H9 (cell line): ENCODE measurements at places on chromosomes 7 and 10.

- DNase-seq, result no peak
Measured at GRCh38 chr10:31288001-31288400, 31.0 kb upstream of the ZEB1 start.

GRCh38 chr7:6650086-6650485 lies 13.0 kb downstream of the ZNF316 start:
- DNase-seq, result no peak

DNA sequence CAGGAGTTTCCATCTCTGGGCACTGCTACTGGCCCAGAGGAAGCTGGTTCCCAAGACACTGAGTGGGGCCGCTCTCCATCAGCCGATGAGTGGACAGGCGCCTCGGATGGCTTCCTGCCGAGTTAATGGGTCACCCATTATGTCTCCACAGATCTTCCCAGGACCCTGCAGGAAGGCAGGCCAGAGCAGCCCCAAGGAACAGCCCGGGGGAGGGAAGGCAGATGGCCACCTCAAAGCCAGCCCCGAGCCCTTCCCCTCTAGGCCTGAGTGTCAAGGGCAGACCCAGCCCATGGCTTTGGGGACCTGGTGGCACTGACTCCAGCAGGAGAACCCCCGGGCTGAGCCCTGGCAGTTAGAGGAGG lies 3.4 kb upstream of the LFNG start:
- DNase-seq, result no peak

- no peak for DNase-seq
Measured at GRCh38 chr10:102799691-102800471, 37.3 kb downstream of the CYP17A1 start.

- no peak for DNase-seq
Measured at GRCh38 chr10:93319096-93319495, 163.0 kb downstream of the MYOF start.

DNA sequence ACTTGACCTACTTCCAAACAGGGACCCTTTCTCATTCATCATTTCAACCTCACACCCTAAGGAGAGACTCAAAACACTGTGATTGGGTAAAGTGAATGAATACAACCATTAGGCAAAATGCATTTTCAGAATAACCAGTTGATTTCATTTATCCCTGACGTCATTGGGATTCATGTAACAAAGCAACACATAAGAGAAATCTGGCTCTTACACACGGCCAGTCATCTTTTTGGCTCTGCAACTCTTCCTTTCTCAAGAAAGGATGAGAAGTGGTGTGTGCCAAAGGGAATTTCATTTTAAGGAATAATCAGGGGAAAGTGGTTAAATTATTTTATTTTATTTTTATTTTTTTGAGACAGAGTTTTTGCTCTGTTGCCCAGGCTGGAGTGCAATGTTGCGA lies 83.1 kb downstream of the CPVL start:
- no peak for DNase-seq

DNA sequence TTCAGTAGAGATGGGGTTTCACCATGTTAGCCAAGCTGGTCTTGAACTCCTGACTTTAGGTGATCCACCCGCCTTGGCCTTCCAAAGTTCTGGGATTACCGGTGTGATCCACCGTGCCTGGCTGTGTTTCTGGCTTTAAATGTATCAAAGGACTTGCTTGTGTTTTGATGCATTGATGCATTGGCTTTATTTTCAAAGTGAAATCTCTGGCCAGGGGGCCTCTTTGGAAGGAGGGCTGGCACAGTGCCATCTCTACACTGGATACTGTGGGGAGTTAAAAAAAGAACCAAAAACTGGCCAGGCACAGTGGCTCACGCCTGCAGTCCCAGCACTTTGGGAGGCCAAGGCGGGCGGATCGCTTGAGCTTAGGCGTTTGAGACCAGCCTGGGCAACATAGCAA lies 16.0 kb downstream of the MNX1 start:
- no peak for DNase-seq

DNA sequence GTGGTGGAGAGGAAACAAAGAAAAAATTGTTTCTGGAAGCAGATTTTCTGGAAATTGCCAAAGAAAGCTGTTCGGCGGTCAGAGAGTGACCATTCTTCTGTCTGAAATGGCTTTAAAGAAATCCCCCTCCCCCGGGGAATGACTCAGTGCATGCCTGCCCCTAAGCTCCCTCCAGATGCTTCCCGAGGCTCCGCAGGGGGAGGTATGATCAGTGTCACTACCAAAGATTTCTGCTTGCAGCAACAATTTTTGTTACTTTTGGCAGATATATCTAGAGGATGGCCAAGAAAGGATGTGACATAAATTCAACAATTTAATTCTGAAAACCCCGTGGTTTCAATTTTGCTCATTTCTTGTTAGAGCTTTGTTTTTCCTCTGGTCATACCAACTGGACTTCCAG lies 163.9 kb downstream of the JCAD start:
- peak; percentile 46 for DNase-seq

- no peak for DNase-seq
Measured at GRCh38 chr10:54368984-54369383, 432.0 kb downstream of the PCDH15 start.

DNA sequence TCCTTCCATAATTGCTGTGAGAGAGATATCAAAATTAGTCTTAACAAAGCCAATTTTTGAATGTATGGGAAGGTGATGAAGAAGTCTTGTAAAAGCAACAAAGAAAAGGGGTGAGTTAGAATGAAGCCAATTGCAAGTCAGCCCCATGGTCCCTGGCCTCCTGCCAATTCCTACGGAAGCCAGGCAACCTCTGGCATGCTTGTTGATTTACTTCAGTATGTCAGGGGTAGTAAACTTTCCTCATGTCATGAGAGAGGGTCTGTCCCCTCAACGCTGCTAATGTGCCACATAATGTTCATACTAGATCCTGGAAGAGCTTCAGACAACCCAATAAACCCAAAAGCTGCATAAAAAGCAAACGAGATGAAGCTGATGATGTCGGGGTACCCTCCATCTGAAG lies 159.1 kb upstream of the YAE1 start:
- no peak for DNase-seq

DNA sequence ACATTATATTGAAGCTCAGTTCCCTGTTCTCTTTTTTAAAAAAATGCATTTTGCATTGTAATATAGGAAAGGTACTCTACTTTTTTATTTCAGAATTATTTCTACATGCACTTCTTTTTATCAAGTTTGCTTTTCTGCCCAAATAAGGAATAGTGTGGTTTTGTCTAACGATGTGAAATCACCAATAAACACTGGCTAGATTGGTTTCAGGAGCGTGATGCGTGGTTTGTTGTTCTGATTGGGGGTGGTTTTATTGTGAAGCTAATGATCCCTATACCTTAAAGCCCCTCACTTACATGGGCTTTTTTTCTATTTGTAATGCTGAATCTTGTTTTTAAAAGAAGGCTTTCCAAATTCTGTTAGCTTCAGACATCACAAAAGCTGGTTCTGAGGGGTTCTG lies 17.6 kb downstream of the ENTPD7 start:
- no peak for DNase-seq

- no peak for DNase-seq
Measured at GRCh38 chr7:12911053-12911452, 223.6 kb downstream of the ARL4A start.

DNA sequence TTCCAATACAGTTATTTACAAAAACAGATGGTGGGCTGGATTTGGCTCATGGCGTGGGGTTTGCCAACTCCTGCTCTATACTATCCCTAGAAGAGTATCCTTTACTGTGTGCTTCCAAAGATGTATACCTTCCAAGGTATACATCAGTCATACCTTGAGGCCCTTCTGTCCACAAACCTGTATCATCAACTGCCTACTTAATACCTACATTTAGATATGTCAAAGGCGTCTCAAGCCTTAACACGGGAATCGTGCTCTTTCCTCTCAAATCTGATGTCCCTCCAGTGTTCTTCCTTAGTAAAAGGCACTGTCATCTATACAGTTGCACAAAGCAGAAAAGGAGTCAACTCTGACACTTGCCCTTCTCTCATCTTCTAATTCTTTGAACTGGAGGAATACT lies 36.9 kb downstream of the NAMPT start:
- no peak for DNase-seq

DNA sequence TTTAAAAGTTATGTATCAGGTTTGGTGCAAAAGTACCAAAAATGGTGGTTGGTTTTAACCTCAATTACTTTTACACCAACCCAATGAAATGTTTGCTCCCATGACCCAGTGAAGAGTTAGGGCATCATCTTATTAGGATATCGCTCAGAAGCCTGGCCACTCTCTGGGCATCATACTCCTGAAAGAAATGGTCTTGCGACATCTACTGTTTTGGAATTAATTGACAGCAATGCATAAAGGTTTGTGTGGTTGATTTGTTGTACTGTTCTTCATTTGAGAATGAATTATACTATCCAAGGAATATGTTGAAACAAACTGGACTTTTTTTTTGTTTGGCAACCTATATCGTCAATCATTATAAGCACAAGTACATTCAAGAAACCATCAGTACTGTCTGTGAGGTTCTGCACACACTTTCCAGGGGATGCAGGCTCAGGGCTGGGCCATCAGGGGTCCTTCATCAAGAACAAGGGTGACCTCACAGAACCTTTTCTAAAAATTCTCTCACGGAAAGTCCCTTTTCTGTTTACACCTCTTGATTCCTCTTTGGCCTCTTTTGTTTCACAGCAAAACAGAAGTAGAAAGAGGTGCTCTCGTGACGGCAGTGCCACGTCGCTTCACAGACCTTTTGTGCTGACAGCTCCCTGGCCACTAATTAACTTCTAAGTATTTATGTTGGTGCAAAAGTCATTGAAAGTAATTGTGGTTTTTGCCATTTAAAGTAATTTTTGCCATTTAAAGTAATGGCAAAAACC lies 117.2 kb upstream of the KLF6 start:
- no peak for DNase-seq

- peak; percentile 88 for DNase-seq
Measured at GRCh38 chr10:124612611-124613498, 131.3 kb downstream of the FAM53B start.

GRCh38 chr7:133871757-133872156 lies 255.4 kb upstream of the LRGUK start:
- DNase-seq, result no peak

- peak; percentile 77 for DNase-seq
Measured at GRCh38 chr7:22667562-22668239, 59.3 kb upstream of the IL6 start.
